ENCODE measurements at places on chromosomes 1 and 21.

GRCh38 chr1:232578651-232579195 is 51.2 kb downstream of the SIPA1L2 start:
- DNase-seq: no peak

DNA sequence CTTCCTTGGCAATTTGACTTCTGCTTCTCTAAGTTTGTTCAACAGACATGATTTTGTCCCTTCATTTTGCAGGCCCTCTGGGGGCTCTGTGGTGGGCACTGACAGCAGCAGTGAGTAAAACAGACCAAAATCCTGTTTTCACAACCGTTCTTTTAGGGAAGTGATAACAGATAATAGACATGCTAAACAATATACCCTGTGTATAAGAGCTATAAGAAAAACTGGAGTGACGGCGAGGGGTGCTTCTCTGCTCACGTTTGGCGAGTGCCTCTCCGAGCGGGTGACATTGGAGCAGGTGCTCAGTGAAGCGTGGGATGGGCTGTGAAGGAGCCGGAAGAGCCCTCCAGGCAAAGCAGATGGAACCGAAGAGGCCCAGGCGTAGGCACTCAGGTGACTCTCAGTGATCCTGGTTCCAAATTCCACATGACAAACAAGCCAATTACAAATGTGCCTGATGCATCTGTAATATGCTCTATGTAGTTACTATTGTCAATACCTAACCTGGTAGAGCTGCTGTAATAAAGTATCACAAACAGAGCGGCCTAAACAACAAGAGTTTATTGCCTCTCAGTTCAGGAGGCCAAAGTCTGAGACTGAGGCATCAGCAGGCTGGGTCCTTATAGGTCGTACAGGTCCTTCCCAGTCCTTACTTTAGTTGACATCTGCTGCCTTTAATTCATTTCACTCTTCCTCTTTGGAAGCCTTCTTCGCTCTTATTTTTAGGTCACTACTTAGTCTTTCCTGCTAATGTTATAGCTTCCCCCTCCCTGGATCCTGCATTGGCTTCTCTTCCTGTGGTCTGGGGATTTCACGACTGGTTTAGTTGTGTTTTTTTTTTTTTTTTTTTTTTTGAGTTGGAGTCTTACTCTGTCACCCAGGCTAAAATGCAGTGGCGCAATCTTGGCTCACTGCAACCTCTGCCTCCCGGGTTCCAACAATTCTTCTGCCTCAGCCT is 20.1 kb downstream of the OR2B11 start:
- DNase-seq: no peak

DNA sequence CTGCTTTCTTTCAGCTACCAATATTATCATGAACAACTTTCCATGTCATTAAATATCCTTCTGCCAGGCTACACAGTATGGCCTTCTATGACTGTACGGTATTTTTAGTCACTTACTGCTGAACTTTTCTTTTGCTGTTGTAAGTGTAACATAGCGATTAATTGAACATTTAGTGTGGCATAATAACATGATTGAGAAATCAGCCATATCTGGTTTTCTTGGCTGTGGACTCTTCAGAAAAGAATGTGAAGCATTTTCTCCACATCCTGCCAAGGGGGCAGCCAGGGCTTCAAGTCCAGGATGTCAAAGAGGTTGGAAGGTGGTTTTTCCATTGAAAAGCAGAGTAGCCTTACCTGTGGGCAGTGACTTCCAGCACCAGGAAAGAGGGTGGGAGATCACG is 8.8 kb upstream of the AHCYL1 start:
- DNase-seq: no peak

GRCh38 chr21:14523234-14523633 is 22.9 kb downstream of the SAMSN1 start:
- no peak for DNase-seq

DNA sequence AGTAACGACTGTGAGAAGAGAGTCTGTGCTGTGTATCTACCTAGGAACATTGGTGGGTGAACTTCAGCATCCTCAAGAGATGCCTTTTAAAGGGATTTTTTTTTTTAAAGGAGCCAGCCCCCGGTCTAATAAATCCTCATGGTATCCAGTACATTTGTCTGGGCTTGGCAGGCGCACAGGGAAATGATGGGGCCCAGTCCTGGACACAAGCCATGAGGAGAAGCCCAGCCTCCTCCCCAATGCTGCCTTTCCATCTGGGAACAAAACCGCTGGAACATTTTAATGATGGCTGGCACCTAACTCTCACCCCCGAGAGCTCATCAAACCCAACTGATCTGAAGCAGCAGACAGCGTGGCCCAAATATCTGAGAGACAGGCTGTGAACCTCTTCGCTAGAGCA is 64.2 kb downstream of the ACOT7 start:
- DNase-seq: no peak

DNA sequence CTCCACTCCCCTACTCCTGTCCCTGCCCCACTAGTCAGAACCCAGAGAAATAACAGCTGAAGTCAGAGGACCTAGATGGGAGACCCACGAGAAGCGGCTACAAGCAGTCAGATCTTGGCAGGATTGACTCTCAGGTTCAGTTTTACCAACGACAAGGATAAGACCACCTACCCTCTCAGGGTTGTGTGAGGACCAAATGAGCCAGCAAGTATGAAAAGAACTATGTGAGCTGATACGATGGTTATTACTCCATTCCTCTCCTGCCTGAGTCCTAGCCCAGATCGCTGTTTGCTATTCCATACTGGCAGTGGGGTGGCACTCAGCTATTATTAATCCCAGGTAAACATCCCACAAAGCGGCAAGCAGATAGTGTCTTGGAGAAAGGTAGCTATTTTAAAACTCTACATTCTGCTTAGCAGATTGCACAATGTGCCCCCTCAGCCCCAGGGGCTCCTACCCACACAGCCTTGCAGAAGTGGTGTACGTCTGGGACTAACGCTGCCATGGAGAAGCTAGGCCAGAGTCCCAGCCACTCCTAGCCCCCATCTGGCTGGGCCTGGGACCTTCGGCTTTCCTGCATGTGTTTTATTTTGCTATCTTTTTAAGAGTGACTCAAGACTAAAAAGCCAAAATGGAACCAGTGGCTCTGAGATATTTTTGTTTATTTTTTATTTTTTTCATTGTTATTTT is 58.9 kb downstream of the CD46 start:
- peak; percentile 64 for DNase-seq

GRCh38 chr1:153841463-153841994 is 66.3 kb downstream of the SLC27A3 start:
- DNase-seq: no peak

DNA sequence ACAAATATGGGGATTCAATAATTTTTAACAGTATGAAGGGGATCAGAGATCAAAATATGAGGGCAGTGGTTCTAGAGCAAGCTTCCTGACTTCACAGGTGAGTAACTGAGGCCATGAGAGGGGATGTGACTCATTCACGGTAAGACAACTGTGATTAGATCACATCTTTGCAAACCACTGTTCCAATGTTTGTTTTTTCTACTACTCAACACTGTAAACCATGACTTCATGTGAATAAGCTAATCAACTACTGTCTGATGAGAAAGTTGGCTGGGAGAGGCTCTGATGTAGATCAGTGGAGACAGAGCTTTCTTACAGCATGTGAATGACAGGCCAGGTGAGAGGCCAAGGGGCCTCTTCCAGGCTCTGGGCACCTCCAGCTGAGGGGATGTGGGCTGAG is 84.7 kb downstream of the BRINP2 start:
- no peak for DNase-seq

DNA sequence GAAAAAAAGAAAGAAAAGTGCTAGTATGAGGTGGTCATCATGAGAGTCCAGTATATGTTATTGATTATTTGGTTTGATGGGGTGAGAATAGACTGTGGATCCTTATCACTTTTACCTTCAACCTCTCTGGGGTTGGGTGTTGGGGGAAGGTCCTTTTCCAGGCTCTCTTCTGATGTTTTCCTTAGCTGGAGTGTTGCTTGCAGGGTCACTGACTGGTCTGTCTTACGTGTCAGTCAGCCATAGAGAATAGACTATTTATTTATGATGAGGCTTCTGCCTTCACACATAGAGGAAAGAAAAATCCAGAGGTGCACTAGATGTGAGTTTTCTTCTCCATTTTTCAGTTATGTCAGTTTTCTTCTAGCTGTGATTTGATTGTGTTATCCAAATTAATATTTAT is 36.5 kb downstream of the MAP3K21 start:
- DNase-seq: no peak

DNA sequence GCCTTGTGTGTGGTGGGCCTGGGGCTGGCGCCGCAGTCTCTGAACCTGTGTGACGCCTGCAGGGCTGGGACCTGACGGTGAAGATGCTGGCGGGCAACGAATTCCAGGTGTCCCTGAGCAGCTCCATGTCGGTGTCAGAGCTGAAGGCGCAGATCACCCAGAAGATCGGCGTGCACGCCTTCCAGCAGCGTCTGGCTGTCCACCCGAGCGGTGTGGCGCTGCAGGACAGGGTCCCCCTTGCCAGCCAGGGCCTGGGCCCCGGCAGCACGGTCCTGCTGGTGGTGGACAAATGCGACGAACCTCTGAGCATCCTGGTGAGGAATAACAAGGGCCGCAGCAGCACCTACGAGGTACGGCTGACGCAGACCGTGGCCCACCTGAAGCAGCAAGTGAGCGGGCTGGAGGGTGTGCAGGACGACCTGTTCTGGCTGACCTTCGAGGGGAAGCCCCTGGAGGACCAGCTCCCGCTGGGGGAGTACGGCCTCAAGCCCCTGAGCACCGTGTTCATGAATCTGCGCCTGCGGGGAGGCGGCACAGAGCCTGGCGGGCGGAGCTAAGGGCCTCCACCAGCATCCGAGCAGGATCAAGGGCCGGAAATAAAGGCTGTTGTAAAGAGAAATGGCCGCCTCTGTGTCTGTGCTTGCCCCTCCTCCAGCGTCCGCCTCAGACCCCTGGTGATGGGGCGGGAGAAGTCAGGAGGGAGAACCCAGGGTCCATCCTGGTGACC is 788 bp downstream of the ISG15 start:
- no peak for DNase-seq

DNA sequence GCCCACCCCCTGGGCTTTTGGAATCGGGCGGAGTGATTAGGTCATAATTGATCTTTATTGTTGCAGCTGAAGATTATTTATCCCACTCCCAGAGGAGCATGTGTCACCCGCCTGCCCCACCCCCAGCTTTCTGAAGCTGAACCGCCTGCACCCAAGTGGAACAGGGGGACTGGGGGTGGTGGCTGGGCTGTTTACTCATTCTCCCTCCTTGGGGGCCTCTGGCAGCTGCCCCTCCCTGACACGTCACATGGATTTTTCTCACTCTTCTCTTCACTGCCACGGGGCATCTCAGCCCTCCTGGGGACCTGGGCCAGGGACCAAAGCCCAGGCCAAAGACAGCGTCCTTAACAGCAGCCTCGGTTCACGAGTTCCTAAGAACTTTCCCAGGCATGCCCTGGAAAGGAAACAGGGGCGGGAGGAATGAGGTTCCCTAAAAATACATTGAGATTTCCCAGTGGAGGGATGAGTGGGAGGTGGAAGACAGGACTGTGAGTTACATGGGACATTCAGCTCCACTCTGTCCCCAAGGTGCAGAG is 31.6 kb upstream of the SOX13 start:
- DNase-seq: peak; percentile 76

GRCh38 chr1:235147269-235147668 is 13.8 kb downstream of the RBM34 start:
- DNase-seq: no peak

GRCh38 chr1:9250411-9251381 is 16.1 kb downstream of the H6PD start:
- no peak for DNase-seq

All from tibial artery (tissue), 4 donors.